Ovary (tissue), 10 donors: ENCODE measurements at places on chromosomes 5 and 9. TPM values are rescaled to one million over a fixed set of nuclear protein-coding genes. Genes with fewer than 3 reads are reported as not detected.

Gene C7
- 2,709 TPM for total RNA-seq

DNA sequence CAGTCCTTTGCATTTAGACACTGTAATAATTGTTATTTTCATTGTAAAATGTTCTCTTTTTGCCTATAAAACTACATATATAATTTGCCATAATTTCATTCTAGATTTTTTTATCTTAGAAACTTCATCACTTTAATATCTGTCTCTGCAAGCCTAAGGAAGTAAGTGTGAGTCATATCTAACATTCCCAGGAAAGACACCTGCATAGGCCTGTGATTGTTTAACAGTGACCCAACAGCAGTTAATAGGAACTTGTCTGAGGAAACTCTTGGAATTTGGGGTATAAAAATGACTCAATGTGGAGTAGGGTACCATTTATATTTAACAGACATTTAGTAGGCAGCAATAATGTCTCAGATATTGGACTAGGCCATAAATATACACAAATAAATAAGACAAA lies 229.2 kb upstream of the FAM174A start:
- no peak for DNase-seq

- DNase-seq: no peak
Observed at GRCh38 chr5:1402611-1403255, 42.5 kb downstream of the SLC6A3 start.

Gene SPINK1
- not detected for total RNA-seq

GRCh38 chr9:131633491-131634031 lies 88.2 kb downstream of the PRRT1B start:
- no peak for DNase-seq

DNA sequence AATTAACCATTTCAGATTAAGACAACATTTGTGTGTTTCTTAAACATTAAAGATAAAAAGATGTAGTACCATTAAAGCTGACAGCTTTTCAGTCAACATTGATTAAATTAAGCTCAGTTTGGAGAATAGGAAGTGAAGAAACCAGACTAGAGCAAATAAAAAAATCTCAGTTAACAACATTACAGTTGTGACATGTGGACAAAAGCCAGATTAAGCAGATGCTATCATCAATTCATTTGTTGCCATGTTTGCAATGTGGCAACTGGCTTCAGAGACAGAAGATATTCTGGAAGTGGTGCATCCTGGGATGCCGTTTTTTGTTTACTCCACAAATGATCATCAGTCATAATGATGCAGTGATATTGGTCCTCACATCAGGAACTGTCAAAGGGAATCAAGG lies 70.3 kb upstream of the CNTLN start:
- no peak for DNase-seq

GRCh38 chr9:114108016-114108833 lies 9.1 kb upstream of the KIF12 start:
- DNase-seq: peak; percentile 55

Gene LCNL1
- 0.73 TPM for total RNA-seq

Gene ASPN
- total RNA-seq: 0.90 TPM
